ENCODE measurements at places on chromosomes 1 and 21.

DNA sequence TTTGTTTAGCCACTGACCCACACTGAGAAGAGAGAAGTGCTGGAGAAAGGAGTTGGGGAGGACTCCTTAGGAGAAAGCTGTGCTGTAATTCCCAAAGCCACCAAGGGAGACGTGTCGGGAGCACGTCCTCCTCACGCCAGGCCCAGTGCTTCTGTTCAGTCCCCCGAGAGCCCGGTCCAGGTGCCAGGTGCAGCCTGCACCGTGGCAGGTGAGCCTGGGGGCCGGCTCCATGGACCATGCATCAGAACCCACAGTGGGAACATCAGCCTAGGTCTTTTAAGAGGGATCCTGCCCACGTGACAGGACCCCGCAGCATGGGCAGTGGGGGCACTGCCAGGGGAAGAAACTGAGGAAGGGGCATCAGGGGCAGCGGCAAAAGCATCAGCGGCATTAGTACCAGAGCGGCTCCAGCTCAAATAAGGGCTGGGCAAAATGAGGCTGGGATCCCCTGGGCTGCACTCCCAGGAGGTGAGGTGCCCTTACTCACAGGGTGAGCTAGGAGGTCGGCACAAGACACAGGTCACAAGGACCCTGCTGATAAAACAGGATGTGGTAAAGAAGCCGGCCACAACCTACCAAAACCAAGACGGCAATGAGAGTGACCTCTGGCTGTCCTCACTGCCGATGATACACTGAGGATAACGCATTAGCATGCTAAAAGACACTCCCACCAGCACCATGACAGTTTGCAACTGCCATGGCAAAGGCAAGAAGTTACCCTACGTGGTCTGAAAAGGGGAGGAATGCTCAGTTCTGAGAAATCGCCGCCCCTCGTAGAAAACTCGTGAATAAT lies 24.6 kb upstream of the PRDM15 start:
- DNase-seq: no peak

DNA sequence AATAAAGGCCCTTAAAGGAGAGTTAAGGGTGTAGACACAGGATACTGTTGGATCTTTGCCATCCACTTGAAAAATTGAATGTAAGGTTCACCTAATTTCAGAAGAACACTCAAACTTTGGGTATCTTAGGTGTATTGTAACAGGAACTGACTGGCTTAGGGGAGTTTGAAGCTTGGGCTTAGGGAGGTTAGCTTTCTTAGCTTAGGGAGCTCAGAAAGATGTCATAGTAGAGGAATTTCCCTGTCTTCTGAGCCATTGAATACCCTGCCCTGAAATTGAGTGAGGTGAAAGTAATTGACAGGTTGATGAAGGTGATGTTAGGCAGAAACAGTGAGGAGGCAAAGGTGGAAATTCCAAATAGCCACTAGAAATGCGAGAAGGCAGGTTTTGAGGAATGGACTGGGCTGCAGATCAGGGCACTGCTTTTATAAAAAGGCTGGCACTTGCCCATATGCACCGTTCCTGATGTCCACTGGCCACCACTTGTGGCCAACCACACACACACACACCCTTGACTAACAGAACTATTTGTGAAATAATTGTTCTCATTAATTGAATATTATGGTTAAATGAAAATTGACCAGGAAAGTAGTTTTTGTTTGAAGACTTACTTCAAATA lies 16.5 kb downstream of the BACH1 start:
- DNase-seq: no peak

GRCh38 chr1:10835822-10836421 lies 39.5 kb upstream of the CASZ1 start:
- peak; percentile 23 for DNase-seq

DNA sequence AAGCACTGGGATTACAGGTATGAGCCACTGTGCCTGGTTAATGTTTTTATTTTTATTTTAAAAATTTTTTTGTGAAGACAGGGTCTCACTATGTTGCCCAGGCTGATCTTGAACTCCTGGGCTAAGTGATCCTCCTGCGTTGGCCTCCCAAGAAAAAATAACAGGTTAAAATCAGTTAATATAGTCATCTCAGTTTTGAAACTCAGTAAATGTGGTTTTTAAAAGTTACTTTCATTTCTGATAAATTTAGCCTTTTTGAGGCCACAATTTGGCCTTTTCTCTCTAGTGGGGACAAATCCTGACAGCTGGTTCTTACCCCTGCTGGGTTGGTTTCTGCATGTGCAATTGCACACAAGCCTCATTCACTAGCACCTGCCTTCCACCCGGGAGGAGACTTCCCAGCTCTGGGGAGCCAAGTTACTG lies 13.3 kb downstream of the PMF1 start:
- DNase-seq: peak; percentile 69

DNA sequence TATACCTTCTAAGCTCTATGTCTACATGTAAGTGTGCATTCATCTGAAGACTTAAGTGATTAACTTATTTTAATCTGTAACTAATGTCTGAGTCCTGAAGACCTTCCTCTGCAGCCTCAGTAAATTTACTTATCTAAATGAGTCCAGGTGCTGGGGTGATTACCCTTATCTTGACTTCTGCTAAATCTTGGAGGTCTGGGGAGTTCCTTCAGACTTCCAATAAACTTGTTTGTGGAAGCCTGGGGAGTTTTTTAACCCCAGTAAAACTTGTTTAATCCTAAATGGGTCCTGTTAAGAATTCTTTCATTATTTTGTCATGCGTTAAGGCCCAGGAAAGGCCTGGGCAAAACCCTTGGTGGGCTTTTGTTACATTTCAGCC lies 37.0 kb downstream of the RSPH1 start:
- no peak for DNase-seq

DNA sequence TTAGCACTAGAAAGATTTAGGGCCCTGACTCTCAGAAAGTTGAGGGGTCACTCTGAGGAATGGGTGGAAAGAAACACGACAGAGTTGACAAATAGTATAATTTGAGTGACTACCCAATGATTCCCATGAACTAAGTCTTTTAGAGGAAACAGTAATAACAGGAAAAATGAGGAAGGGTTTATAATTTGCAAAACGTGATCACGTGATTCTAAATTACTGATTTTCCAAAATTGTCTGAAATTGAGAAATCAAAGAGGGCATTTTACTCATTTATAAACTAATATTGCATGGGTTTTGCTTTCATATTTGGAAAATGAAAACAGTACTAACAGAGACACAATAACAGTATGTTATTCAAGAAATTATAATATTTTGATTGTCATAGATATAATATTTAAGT lies 1335.7 kb downstream of the PLA2G4A start:
- DNase-seq: no peak

GRCh38 chr1:54857746-54858561 lies 29.0 kb downstream of the DHCR24 start:
- no peak for DNase-seq

GRCh38 chr1:30728832-30729638 lies 5.7 kb upstream of the MATN1 start:
- no peak for DNase-seq

- DNase-seq: no peak
These were observed 7.7 kb upstream of the HFM1 start for GRCh38 chr1:91412371-91412770.

DNA sequence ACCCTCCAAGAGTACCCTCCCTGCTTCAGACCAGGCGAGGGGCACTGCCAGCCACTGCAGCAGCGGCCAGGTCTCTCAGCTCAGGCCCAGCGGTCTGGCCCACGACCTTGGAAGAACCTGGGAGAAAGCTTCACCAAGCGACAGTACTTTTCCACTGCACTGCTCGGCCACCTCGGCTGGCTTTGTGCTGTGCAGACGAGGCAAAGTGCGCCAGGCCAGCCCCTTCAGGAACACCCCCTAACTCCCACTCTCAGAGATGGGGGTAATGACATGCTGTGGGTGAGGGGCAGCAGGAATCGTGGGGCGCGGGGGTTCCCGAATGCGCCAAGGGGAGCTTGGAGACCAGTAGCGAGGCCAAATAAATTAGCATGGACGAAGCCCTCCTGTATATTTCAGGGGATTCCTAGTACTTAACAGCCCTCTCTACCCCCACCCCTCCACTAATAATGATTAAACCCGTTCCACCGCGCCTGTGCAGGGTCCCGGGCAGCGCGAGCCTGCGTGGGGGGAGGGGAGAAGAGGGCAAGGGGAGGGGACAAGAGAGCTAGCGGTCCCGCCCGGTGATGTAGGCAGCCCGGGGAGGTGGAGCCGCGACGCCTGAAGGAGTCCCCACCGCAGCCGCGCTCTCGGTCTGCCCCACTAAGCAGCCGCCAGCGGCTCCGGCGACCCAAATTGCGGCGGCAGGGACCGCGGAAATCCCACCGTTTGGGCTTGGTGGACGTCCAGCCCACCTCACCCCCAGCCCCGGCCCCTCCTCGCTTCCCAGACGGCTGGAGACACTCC lies at the start of gene FAM43B:
FAM43B (plus strand) TSS at position 629 of the 783 bp plus-strand sequence. CDS start 401 bp downstream, outside the sequence.
- no peak for DNase-seq

DNA sequence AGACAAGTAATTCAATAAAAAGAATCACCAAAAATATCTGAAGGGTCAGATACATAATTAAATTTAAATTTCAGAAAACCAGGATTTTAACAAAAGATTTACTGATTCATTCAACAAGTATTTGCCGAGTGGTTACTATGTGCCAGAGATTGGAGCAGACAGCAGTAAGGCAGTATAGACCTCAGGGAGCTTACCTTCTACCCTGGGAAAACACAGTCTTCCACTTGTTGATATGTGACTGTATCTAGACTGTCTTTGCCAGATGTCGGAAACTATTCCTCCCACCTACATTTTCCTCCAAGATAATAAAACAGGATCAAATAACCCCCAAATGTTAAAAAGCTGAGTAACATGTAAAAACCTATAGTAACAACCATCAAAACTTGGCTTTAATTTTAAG lies 6.2 kb downstream of the HNRNPR start:
- DNase-seq: no peak

DNA sequence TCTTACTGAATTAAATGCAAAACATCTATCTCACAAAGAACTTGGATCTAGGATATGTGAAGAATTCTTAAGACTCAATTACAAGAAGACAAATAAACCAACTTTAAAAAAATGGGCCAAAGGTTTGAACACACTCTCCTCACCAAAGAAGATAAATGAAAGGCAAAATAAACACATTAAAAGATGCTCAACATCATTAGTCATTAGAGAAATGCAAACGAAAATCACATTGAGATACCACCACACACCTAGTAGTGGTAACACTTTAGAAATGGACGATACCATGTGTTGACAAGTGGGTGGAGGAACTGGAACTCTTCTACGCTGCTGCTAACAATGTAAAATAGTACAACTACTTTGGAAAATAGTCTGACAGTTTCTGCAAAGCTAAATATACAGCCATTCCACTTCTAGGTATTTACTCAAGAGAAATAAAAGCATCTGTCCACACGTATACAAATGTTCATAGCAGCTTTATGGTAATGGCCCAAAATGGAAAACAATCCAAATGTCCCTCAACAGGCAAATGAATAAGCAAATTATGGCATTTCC lies 194.3 kb downstream of the RHOU start:
- DNase-seq: no peak

DNA sequence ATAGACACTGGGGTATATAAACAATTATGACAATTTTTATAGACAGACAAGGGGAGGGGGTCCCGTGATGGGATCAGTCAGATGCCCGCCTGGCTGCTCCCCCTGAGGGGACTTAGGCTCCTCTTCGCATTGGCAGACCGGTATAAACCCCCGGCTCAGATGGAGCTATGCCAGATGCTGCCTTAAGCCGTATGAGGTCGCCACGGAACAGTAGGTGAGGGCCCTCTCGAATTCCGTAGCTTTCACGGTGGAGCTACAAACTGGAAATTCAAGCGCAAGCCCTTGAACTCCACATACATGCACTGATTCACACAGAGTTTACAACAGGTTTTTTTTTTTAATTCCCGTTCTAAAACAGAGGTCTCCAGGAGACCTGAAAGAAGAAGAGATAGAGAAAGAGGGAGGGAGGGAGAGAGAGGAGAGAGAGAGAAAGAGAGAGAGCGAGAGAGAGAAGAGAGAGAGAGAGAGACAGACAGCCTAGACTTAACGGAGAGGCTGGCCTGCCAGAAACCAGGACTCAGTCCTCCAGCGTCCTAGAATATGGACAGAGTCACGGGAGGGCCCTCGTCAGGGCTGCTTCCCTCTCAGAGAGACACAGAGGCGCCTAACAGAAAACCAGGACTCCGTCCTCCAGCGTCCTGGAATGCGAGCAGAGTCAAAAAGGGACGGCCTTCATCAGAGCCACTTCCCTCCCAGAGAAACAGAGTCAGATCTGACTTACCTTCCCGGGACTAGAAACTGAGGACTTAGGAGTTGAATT lies 24.4 kb upstream of the TMEM54 start:
- no peak for DNase-seq

DNA sequence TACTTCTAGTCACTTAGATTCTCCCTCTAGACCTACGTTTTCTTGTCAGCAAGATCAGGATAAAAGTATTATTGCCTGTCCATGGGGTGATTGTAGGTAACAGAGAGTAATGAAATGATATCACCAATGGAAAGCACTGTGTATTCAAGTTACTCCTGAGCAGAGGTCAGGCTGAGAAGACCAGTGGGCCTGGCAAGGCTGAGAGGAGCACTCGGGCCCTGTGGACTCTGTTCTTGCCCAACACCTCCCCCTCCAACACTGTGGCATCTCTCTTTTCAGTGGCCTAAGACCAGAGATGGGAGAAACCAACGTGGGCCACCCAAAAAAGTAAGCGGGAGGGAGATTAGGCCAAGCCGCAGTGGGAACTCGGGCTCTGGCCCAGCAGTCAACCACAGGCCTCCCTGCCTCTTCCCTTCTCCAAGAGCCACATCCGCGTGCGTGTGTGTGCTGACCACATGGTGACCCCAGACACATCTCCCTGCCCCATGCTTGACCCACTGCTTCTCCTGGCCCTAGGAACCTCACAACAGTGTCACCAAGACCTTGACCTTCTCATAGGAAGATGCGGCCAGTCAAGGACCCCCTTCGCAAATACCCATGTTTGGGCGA lies 12.3 kb downstream of the RORC start:
- no peak for DNase-seq

GRCh38 chr1:100146958-100147357 lies 14.0 kb downstream of the TRMT13 start:
- DNase-seq: no peak

DNA sequence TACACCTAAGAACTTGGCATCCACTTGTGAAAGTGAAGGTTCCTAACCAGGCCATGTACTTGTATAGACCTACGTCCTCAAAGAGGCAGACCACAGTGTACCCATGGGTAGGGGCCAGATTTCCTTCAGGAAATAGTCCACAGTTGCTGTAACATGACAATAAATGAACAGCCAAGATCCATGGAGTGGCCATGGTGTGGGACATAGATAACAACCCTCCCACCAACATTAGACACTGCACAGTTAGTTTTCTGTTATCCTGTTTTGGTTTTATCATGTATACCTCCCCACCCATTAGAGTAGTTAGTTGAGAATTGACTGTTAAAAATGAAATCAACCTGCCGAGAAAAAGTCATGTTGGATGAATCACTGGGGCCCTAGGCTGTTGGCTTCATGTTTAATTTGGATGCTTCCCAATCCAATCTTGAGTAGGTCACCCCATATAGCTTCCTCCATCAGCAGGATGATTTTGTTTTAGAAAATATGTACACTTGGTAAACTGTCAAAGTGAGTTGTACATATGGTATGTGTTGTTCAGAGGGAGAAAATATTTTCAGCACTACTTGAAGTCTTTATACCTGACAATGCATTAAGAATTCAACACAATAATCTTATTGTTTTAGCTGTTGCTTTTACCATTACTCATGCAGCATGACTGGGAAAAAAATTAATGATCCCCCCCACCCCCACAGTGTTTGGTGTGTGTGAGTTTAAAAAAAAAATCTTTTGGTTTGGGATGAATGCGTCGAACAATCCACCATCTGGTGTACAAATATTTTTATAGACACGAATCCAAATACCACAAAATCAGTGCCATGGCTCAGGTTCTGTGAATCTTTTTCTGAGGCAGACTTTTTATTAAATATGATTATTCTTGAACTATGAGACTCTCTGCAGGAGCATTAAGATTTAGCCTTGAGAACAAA lies 88.3 kb upstream of the ARHGAP29 start:
- DNase-seq: no peak

GRCh38 chr1:199550199-199551065 lies 477.1 kb upstream of the NR5A2 start:
- DNase-seq: no peak

All from GM06990 (cell line).